ENCODE measurements at places on chromosomes 12 and 14.

DNA sequence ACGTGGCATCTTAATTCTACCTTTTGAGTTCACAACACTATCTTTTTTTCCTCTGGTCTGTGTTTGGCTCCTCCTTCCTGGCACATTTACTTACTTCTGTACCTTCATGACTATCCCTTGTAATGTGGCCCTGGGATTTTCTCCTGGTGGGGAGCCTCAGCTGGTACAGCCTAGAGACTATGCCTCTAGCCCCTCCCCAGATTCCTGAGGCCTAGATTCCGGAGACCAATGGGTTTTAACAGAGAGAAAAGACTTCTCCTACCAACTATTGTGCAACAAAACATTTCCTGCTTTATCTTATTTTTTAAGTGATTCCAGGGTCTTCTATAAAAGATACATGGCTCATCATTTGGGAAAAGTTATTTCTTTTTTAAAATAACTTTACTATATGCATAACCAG, 216.2 kb upstream of the KRR1 start:
- DNase-seq = no peak

- DNase-seq = no peak
Measured at GRCh38 chr12:129163461-129163860, 310.2 kb downstream of the GLT1D1 start.

DNA sequence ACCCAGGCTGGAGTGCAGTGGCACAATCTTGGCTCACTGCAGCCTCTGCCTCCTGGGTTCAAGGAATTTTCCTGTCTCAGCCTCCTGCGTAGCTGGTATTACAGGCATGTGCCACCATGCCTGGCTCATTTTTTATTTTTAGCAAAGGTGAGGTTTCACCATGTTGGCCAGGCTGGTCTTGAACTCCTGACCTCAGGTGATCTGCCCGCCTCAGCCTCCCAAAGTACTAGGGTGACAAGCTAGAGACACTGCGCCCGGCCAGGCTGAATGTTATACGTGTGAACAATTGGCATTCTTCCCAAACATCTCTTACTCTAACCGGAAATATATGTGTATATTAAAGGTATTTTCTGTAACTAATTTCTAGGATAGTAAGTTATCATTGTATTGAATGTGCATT, 13.2 kb upstream of the LIMA1 start:
- DNase-seq = no peak

GRCh38 chr12:107369679-107370078, 276.3 kb upstream of the CRY1 start:
- no peak for DNase-seq

DNA sequence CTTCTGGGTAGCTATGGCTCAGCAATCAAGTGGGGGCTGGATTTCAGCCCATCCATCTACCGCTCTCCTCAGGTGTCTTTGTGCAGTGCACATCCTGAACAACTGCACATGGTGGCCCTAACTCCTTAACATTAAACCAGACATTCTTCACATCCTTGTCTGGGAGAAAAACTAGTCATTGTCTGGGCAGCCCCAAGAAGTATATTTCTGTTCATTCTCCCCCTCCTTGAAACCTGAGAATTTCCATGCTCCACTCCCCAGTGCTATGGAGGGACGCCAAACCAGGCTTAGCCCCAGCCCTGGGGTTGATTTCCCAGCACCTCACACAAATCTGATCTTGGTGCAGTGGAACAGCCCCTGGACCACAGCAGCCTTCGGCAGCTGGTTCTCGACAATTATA, 13.4 kb downstream of the MYL2 start:
- no peak for DNase-seq

- DNase-seq = no peak
Measured at GRCh38 chr12:27572486-27573255, 48.7 kb downstream of the PPFIBP1 start.

GRCh38 chr12:64085154-64085553, 136.9 kb downstream of the KICS2 start:
- DNase-seq = no peak

GRCh38 chr14:98244162-98244948, 1027.6 kb downstream of the BCL11B start:
- no peak for DNase-seq

DNA sequence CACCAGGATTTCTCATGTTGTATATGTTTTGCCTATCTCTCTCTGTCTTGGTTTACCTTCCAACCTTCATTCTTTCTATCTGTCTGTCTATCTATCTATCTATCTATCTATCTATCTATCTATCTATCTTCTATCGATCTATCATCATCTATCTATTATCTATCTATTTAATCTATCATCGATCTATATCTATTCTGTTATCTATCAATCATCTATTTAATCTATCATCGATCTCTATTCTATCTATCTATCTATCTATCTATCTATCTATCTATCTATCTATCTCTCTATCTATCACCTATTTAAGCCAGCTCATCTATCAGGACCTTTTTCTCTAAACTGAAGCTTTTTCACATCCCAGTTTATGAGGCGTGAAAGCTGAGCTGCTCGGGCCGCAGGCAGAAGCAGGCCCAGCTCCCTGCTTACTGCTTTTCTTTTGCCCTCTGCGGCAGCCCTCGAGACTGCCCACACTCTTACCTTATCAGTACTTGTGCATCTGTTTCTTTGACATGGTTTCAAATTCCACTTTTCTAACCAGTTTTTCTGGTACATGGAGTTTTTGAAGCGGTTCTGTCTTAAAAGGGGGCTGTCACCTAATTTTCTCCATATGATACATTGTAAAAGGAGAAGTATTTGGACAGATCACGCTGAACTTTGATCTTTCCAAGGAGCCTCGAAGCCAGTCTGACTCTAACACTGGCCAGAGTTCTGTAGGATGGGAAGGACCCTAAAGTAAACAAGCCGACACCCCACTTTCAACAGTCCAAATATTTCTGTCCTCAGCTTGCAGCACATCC, 44.4 kb upstream of the GSG1 start:
- DNase-seq = no peak

- DNase-seq = peak; percentile 79
Measured at GRCh38 chr14:55446127-55446736, 5.8 kb upstream of the TBPL2 start.
